Hair follicle dermal papilla cell (primary cell): ENCODE measurements at places on chromosomes 11 and 22. TPM values are rescaled to one million over a fixed set of nuclear protein-coding genes. Genes with fewer than 3 reads are reported as not detected.

The PIWIL4 gene
- 3.4 and 3.9 TPM in 2 replicates for total RNA-seq

The ELMOD1 gene
- total RNA-seq: 0.16 TPM in 1 of 2 replicates, not detected in the other

The PANX3 gene
- not detected in 2 replicates for total RNA-seq

The CD248 gene
- total RNA-seq: 172 and 174 TPM in 2 replicates
